ENCODE measurements at places on chromosomes 4 and X.

DNA sequence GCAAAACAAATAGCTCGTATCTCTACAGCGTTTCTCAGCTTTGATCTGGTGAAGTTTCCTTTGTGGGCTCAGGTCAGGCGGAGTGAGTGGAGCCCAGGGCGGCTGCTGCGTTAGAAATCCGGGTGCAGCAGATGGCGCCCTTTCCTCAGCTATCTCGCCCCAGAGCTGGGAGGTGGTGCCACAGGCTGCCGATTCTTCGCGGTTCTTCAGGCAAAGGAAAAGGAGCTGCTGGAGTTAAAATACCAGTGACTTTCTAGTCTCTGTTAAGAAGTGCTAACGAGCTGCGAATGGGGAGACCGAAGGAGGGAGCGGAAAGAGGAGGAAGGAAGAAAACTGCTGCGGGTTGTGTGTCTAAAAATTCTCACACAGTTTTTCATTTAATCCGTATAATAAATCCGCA, 114.6 kb downstream of the CPE start:
- DNase-seq: peak; percentile 31

GRCh38 chrX:50704360-50704759, 109.6 kb downstream of the SHROOM4 start:
- no peak for DNase-seq

GRCh38 chr4:1599026-1599481, 85.1 kb downstream of the FAM53A start:
- DNase-seq: no peak

GRCh38 chrX:111445485-111445884, 33.5 kb upstream of the DCX start:
- no peak for DNase-seq

- DNase-seq: no peak
Measured at GRCh38 chr4:169662206-169662605, 41.8 kb downstream of the CLCN3 start.

DNA sequence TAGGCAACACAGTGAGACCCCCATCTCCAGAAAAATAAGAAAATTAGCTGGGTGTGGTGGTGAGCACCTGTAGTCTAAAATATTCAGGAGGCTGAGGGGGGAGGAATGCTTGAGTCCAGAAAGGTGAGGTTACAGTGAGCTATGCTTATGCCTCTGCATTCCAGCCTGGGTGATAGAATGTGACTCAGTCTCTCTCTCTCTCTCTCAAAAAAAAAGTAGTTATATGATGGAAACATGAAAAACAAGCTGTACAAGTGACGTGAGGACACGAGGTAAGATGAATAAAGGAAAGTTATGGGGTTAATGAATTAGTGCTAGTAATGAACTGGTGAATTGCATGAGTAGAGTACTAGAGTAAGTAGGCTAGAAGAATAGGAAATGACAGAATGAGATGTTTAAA, 21.8 kb upstream of the CAMK2D start:
- DNase-seq: no peak

DNA sequence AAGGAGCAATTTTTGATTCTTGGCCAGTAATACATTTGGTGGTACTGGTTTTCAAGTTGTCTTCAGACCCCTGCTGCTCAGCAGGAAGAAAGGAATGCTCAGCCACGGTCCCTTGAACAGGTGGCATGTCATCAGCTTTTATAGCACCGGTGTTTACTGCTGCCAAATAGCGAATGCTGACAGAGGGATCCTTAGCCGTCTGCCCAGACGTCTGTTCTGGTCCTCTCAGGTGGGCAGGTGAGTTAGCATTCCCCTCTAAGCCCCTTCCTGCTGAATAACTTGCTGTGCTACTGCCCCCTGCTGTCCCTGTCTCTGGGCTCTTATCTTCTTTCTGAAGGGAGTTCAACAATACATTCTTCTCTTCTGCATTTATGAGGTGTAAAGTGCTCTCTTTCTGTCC, 28.4 kb downstream of the BOD1L1 start:
- DNase-seq: no peak

DNA sequence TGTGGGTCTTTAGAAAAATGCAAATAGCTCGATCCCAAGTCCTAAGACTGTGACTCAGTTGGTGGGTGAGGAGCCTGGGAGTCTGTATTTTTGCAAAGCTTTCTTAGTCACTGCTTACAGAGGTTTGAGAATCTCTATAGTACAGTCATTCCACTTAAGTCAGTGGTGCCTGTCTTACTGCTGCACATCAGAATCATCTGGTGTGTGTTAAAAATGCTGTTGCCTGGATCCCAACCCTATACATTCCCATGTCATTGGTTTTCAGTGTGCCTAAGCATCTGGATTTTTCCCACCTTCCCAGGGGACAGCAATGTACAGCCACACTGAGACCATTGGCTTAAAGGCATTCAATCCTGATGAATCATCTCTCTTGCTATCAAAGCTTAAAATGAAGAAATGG, 21.0 kb upstream of the GEMIN8 start:
- DNase-seq: no peak

DNA sequence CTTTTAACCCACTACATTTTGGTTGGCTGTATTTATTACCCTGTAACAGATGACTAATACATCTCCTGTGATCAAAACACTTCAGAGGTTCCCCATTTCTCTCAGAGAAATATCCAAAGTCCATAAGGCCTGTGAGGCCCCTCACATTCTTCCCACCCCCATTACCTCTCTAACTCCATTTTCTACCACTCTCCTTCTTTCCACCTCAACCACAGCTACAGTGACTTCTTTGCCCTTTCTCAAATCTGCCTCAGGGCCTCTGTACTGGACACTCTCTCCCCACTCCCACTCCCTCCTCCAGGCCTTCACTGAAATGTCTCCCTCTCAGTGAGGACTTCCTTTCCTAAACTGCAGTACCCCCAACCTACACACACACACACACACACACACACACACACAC, 8.4 kb upstream of the TMEM144 start:
- DNase-seq: no peak

DNA sequence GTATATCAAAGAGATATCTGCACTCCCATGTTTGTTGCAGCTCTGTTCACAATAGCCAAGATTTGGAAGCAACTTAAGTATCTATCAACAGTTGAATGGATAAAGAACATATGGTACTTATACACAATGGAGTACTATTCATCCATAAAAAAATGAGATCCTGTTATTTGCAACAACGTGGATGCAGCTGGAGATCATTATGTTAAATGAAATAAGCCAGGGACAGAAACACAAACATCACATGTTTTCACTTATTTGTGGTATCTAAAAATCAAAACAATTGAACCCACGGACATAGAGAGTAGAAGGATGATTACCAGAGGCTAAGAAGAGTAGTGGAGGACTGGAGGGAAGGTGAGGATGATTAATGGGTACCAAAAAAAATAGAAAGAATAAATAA, 14.2 kb downstream of the IQCM start:
- DNase-seq: no peak

DNA sequence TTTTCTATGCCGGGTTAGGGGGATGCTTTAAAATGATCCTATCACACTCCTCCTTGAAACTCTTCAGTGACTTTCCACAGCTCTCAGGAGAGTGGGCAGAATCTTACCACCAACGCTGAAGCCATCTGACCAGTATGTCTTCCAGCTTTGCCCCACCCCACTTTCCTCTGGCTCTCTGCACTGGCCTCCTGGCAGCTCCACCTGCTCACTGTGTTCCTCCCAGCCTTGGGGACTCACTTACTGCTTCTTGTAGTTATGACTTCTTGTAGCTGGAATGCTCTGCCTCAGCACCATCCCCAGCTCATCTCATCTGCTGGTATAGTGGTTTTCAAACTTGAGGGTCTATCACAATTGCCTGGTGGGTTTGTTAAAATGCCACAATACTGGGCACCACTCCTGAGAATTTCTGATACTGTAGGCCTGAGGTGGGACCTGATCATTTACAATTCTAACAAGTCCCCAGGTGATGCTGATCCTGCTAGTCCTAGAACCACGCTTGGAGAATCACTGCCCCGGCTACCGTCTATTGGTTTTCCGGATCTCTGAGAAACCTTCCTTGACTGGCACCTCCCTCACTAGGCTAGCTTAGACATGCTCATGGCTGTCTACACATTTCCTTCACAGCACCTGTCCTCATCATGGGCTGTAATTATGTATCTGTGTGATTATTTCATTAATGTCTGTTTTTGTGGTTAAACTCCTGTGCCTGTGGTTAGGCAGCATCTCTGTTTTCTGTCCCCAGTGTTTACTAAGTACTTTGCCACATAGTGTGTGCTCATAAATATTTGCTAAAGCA, 152.2 kb downstream of the MGST2 start:
- no peak for DNase-seq

- DNase-seq: no peak
Measured at GRCh38 chrX:8432396-8432795, 32.2 kb upstream of the VCX3B start.

DNA sequence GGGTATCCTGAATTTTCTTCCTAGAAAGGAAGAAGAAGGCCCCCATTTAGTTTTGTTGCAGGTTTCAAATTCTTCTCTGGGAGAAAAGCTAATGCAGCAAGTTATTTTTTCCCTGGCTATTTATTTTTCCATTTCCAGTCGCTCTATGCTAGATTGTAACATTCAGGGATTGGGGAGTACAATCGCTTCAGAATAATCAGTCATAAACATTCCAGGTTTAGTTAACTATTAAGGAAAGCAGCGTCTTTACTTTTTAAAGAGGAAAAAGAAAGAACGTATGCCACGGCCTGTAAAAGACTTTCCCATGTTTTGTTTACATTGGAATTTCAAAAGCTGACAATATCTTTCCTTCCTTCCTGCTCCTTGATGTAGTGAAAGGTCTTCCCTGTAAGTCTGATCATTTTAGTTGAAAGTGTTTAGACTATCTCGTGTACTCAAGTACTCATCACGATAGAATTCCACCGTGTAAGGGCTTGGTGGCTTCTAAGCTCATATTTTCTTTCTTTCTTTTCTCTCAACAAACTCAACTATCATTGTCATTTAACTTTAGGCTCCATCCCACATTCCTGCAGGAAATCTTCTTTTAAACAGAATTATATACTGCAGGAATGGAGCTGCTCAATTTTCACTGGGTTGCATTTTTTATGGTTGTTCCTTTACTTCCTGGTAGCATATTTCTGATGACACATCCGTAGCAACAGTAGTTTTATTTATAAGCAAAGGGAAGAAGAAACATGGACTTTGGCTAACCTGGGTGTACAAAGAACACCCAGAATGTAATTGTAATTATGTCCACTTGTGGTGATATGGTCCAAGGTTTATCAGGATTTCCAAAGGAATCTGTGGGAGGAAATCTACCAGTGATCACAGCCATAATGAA, 213.1 kb upstream of the FAT1 start:
- DNase-seq: no peak

- DNase-seq: no peak
Measured at GRCh38 chrX:68304602-68305001, 128.7 kb downstream of the OPHN1 start.

- no peak for DNase-seq
Measured at GRCh38 chr4:8155048-8155447, 3.6 kb downstream of the ABLIM2 start.

DNA sequence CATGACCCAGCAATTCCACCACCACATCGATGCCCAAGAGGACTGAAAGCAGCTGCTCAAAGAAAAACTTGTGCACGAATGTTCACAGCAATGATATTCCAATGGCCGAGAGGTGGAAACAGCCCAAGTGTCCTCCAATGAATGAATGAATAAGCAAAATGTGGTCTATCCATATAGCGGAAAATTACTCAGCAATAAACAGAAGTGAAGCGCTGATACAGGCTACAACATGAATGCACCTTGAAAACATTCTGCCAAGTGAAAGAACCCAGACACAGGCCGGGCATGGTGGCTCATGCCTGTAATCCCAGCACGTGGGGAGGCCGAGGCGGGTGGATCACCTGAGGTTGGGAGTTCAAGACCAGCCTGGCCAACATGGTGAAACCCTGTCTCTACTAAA, 5.2 kb upstream of the SLC2A9 start:
- DNase-seq: no peak

DNA sequence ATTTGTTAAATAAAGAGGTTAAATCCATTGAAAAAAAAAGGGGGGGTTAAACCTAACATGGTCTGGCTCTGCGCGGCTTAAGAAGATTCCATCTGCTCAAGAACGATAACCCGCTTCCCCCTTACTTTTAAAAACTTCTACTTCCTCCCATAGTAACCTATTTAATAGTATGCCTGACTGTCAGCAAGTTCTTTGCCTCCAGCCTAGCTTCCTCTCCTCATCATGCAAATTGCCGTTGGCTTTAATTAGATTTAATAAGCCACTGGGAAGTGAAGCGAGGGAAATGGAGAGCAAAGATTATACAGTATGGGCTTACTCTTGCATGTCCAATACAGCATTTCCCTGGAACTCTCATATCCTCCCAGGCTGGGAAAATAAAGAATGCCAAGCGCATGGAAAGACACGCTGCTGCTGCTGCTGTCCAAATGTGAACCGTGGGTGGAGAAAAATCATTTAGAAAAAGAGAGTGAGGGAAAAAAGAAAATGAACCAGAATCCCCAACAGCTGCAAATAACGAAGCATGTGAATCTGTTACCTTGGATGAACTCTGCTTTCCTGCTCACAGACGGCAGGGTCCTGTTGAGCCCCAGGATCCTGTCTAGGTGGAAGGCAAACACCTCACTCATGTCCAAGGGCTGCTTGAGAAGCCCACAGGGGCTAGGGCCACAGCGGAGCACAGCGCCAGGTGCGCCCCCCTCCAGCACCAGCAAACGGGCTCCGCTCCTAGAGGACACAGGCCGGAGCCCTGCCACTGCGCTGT, 2.7 kb downstream of the GASK1B start:
- DNase-seq: no peak

GRCh38 chr4:98338761-98339438, 77.7 kb downstream of the RAP1GDS1 start:
- no peak for DNase-seq

GRCh38 chrX:136711147-136711546, 63.2 kb downstream of the CD40LG start:
- DNase-seq: no peak

GRCh38 chr4:94741304-94741703, 16.5 kb upstream of the BMPR1B start:
- no peak for DNase-seq

DNA sequence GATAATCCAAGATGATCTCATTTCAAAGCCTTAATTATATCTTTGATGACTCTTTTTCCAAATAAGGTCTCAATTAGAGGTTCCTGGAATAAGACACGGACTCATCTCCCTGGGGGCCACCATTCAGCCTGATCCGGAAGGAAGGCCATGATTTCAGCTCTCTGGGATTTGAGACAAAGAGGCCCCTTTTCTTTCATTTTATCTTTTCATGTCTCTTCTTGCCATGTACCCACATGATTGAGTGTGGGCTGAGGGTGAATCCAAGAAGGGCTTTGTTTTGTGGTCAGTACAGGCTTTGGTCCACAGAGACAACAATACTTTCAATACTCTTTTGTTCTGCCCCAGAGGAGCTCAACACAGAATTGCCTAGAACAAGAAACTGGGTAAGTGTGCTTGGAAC, 261.2 kb downstream of the TRIML1 start:
- DNase-seq: no peak

DNA sequence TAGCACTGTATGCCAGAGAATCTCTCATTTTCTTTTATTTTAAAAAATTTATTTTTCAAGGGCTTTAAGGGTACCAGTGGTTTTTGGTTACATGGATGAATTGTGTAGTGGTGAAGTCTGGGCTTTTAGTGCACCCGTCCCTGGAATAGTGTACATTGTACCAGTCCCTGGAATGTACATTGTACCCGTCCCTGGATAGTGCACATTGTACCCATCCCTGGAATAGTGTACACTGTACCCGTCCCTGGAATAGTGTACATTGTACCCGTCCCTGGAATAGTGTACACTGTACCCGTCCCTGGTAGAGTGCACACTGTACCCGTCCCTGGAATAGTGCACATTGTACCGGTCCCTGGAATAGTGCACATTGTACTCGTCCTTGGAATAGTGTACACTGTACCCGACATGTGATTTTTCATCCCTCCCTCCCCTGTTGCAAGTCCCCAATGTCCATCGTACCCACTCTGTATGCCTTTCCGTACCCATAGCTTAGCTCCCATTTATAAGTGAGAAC, 56.1 kb upstream of the HELT start:
- DNase-seq: no peak
